Activated naive CD4-positive, alpha-beta T cell (primary cell): ENCODE measurements at places on chromosomes 1 and 21.

DNA sequence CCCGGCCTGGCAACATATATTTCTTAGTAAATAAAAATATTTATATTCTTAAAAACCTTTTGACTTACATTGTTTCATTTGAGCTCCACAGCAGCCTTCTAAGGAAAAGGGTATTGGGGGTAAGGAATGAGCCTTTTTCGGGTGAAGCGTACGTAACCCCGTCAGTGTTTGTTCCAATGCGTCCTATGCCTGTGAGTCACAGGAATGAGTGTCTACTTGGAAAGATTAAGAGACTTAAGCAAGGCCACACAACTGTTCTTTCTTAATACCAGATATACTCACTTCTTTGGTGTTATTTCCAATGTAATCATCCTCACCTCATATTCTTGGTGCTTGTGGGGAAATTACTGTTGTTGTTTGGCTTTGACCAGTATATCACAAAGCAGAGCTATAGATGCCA, 22.7 kb downstream of the WDTC1 start:
- no peak for DNase-seq

DNA sequence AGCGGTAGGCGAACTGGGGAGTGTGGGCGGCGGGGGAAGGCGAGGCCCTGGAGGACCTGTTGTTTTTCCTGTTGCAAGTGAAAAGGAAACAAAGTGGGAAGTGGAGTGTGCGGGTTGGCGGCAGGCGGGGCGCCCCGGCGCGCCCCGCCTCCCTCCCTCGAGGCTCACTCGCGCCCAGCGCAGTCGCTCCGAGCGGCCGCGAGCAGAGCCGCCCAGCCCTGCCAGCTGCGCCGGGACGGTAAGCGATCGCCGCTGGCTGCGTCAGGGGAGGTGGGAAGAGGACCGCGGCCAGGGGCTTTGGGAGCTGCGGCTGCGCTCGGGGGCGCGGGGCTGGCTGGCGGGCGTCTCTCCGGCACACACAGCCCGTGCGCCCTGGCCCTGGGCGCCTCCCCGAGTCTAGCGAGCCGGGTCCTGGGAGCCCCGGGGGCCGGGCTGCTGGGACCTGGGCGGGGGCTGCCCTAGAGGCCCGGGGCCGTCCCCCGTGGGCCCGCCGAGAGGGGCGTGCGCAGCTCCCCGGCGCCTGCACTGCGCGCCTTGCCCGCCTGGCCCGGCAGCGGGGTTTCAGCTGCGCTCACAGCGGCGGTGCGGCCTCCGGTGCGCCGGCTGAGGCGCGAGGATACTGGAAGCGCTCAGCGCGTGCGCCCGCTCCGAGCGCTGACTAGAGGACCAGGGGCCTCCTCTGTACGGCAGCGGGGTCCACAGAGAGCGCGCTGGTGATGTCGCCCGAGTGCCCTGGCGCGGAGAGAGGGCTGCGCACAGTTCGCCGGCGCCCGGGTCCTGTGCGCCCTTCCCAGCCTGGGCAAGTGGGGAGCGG, at the start of gene PIK3CD:
TSS of gene PIK3CD (plus strand) at position 167 of the 814 bp plus-strand sequence. CDS start 58,725 bp downstream, outside the sequence.
- peak; percentile 28 for DNase-seq

DNA sequence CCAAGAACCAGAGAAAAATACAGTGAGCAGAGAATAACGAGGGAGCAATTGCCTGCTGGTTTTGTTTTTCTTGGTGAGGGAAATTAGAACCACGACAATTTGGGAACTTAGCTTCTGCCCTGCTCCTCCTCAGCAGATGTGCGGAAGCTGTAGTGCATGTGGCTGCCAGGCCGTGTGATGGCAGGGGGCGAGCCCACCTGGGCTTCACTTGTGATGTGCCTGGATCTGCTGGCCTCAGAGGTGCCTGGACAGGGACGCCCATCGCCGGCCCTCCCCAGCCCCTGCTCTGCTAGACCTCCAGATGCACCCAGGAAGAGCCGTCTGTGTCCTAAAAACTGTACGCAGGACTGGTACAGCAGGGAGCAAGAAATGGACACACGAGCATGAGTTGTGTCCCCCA, 28.5 kb upstream of the C1orf174 start:
- DNase-seq, result no peak

- no peak for DNase-seq
Observed at GRCh38 chr1:27258598-27258997, 24.2 kb downstream of the WDTC1 start.

- DNase-seq, result no peak
Observed at GRCh38 chr1:46184920-46185658, 8.8 kb upstream of the P3R3URF start.

- no peak for DNase-seq
Observed at GRCh38 chr1:11134251-11134897, 34.7 kb upstream of the EXOSC10 start.

DNA sequence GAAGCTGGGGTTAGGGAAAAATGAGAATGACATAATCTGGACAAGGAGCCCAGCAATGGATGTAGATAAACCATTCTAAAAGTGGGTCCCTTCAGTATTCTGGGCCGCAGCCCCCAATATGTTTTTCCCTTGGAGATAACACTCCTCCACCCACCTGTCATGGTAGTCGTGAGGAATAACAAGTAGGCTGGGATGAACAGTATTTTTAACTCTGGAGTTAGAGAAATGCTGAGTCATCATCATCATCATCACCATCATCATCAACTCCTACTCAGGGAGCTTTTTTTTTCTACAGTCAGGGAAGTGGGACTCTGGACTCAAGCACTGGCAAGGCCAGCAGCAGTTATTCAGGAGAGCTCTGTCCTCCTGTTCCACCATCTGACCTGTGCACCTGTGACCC, 12.8 kb downstream of the CADM3 start:
- DNase-seq, result no peak

GRCh38 chr1:167938080-167938636, 1.3 kb upstream of the MPC2 start:
- DNase-seq, result no peak

DNA sequence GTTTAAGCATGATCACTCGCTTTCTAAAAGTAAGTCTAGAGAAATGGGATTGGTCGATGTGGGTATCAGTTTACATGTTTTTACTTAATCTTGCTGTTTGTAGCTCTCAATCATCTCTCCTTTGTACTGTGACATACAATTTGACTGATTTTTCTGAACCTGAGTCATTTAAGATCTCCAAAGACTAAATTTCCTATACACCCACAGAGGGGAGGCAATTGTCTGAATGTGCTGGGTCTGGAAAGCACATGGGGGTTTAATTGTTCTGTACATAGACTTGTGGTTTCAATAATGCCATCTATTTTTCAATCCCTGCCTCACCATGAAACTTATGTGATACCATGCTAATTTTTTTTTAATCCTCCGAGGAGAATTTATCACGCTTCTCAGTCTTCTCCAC, 65.8 kb downstream of the USP25 start:
- no peak for DNase-seq

DNA sequence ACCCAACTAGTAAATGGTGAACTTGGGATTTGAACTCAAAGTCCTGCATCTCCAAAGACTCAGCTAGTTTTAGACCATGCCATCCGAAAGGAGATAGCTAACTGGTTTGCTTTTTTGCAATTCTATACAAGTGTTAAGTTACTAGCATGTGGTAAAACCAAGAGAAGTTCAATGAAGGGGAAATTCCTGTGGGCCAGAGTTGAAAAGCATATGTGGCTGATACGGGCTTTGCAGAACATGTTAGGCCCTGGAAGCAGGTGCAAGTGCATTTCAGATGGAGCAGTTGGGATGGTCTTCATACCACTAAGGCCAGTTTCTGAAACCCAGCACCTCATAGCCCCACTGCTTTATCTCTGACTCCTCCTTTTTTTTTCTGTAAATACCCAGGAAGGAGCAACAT, 620.9 kb downstream of the PLPP3 start:
- DNase-seq, result no peak
